ENCODE measurements at places on chromosomes 1 and 21. TPM values are rescaled to one million over a fixed set of nuclear protein-coding genes. Genes with fewer than 3 reads are reported as not detected.

DNA sequence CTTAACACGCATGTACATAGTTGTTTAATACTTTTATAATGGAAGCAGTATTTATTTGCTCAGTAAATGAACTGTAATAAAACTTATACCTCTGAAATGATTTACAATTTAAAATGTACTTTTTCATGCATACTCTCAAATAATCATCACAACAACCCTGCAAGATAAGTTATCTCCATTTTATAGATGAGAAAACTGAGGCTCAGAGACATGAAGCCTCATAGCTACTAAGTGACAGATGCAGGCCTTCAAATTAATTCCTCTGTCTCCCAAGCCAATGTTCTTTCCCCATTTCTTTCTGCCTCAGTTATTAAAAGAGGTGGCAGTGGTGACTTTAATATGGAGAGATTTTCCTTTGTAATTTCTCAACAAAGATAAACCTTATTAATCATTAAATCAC lies 19.6 kb upstream of the CLCA1 start:
- DNase-seq, result no peak

DNA sequence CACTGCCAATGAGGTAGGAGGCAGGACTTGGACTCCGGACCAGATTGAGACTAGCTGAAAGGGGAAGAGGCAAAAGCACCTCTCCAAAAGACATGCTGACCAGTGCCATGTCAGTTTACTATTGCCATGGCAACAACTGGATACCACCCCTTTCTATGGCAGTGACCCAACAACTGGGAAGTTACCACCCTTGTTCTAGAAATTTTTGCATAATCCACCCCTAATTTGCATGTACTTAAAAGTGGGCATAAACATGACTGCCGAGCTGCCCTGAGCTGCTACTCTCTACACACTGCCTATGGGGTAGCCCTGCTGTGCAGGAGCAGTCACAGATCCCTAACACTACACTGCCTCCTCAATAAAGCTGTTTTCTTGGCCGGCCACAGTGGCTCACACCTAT lies 19.0 kb upstream of the SLC6A9 start:
- DNase-seq, result no peak

Gene SLC22A15
- 0.16 TPM for total RNA-seq

Gene TCEA3
- 19.2 TPM for total RNA-seq

Gene TCHH
- total RNA-seq, result not detected

Gene MEX3A
- 0.49 TPM for total RNA-seq

Gene KCNQ4
- total RNA-seq, result 1.5 TPM

Gene GON4L
- total RNA-seq, result 63.7 TPM
